ENCODE measurements at places on chromosomes 3 and 15. TPM values are rescaled to one million over a fixed set of nuclear protein-coding genes. Genes with fewer than 3 reads are reported as not detected.

The ITIH1 gene
- total RNA-seq, result not detected

The CYP1A2 gene
- total RNA-seq, result not detected

The TLR9 gene
- under 0.01 TPM for total RNA-seq

The TRIM42 gene
- total RNA-seq, result not detected

The ALG1L2 gene
- not detected for total RNA-seq

The SLC28A1 gene
- total RNA-seq, result not detected

The MKRN3 gene
- total RNA-seq, result under 0.01 TPM

The PCLAF gene
- 28.7 TPM for total RNA-seq

The AADACL2 gene
- total RNA-seq, result not detected

The CRTC3 gene
- 15.8 TPM for total RNA-seq

The MTHFS gene
- 10.1 TPM for total RNA-seq

The TUSC7 gene
- not detected for total RNA-seq

The MAGEF1 gene
- 6.9 TPM for total RNA-seq

The GOLGA8T gene
- not detected for total RNA-seq

The UROC1 gene
- not detected for total RNA-seq

The KNG1 gene
- not detected for total RNA-seq

The FURIN gene
- 119 TPM for total RNA-seq

The P3H2 gene
- 16.0 TPM for total RNA-seq

The MRAS gene
- total RNA-seq, result 7.5 TPM

The CASR gene
- total RNA-seq, result under 0.01 TPM

The KNSTRN gene
- 48.4 TPM for total RNA-seq

The SHF gene
- 2.6 TPM for total RNA-seq

The PARP3 gene
- total RNA-seq, result 13.6 TPM

The ZCWPW2 gene
- under 0.01 TPM for total RNA-seq

The SHISA5 gene
- total RNA-seq, result 129 TPM

The ANKRD34C gene
- total RNA-seq, result not detected

The INKA1 gene
- 15.4 TPM for total RNA-seq

The LSMEM2 gene
- total RNA-seq, result not detected

The TIMP4 gene
- total RNA-seq, result 0.98 TPM

The LZTFL1 gene
- total RNA-seq, result 14.7 TPM

The ZBTB47 gene
- total RNA-seq, result 22.9 TPM

The TMEM207 gene
- not detected for total RNA-seq

The MYH15 gene
- total RNA-seq, result 0.10 TPM

The SEMA4B gene
- total RNA-seq, result 7.5 TPM
